ENCODE measurements at places on chromosomes 1 and 21.
A peak's percentile ranks its signal among the peaks of the same experiment; 100 is the strongest.

DNA sequence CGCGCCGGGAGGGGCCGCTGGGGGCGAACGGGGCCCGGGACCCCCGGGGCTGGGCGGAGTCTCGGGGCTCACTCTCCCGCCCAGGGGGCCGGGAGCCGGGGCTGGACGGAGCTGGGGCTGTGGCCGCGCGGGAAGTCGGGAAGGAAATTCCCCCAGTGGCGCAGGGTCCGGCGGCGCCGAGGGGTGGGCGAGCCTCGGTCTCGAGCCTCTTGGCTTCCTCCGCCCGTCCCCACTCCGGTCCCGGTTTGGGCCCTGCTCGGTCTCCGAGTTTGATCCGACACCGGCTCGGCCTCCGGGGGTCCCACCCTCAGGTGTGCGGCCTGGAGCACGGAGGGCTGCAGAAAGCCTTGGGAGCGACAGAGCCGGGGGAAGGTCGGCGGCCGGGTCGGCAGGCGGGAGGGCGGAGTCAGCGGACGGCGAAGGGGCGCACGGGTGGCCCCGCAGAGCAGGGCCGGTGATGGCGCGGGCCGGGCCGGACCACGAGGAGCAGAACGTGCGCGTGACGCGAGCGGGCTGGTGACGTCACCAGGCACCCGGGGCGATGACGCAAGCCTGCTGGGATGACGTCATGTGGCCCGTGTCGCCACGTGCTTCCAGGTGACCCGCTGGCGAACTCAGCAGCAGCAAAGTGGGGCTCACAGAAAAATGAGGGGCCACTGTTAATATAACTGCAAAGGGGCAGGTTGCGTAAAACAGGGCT lies 610 bp upstream of the HES4 start:
- DNase-seq: peak; percentile 53

DNA sequence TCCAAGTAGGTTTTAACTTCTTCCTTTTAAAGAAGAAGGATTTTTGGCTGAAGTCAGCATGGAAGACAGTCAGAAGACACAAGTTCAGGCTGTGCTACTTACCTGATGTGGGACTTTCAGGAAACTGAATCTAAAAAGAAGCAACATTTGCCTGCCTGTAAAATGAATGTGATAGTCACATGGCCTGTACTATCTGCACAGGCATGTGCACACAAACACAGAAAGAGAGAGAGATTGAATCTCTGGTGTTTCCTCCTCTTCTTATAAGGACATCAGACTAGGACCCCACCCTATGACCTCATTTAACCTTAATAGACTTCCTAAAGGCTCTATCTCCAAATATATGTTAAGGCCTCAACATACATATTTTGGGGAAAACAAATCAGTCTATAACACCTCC lies 542.9 kb downstream of the PLPP3 start:
- no peak for DNase-seq

GRCh38 chr1:224675590-224675989 lies 59.5 kb downstream of the CNIH3 start:
- no peak for DNase-seq

- no peak for DNase-seq
These were observed 209.9 kb upstream of the DEPDC1 start for GRCh38 chr1:68706639-68707317.

DNA sequence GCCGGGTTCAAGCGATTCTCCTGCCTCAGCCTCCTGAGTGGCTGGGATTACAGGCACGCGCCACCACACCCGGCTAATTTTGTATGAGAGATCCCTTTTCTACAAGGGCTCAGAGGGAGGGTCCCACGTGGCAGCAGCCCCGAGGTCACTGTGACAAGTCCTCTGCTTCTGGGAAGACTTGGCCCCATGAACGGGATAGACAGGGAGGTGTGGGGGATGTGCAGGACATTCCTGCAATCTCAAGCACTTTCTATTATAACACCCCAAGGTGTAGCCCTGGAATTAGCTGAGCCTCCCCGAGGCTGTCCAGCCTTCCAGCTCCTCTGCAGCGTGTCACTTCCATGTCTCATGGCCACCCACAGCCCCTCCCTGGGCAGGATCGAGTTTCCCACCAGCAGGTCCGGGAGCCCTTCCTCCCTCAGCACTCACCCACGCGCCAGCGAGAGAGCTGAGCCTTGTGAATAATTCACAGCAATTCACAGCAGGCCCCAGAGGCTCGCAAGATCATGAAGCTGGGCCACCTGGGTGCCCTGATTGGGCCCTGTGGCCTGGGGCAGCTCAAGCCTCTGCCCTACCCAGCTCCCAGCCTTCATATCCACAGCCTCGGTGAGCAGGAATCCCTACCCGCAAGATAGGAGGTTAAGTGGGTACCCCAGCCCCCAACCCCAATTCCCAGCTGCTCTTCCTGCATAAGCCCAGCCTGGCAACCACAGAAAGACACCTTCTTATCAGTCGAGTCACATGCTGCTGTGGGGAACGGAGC lies 22.8 kb upstream of the RNU1-4 start:
- DNase-seq: no peak

- no peak for DNase-seq
These were observed 314.8 kb upstream of the CXADR start for GRCh38 chr21:17197996-17198395.

GRCh38 chr1:40034869-40035268 lies 5.7 kb upstream of the CAP1 start:
- DNase-seq: no peak

DNA sequence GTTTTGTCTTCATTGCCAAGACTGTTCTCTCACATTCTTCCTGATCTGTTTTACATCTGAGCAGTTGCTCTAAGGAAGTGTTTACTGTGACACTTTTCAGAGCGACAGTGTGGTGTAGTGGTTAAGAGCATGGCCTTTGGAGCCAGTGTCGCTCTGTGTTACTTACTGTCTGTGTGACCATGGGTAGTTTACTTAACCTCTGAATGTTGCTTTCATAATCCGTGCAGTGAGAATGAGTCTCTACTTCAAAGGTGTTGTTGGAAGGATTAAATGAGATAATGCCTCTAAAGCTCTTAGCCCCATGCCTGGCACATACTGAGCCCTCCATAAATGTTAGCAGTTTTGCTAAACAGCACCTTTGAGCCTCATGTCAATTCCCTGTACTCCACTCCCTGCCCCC lies 35.9 kb upstream of the ZFP69B start:
- DNase-seq: no peak

- no peak for DNase-seq
These were observed 36.9 kb upstream of the RGS1 start for GRCh38 chr1:192538407-192539296.

DNA sequence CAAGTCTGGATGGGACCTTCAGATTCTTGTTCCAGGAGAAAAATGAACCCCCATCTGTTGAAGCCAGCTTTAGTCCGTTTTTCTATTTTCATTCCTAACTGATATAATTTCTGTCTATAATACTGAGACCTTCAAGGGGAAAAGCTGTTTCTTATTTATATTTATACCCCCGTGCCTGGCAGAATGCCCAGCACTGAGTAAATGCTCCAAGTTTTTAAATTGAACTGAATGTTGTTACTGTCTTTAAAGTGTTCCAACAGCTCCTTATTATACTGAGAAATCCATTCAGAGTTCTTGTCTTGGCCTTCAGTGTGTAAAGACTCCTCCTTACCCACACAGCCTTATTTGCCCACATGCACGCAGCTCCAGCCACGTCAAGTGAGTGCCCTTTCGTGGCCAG lies 178.6 kb upstream of the HMGB4 start:
- no peak for DNase-seq

DNA sequence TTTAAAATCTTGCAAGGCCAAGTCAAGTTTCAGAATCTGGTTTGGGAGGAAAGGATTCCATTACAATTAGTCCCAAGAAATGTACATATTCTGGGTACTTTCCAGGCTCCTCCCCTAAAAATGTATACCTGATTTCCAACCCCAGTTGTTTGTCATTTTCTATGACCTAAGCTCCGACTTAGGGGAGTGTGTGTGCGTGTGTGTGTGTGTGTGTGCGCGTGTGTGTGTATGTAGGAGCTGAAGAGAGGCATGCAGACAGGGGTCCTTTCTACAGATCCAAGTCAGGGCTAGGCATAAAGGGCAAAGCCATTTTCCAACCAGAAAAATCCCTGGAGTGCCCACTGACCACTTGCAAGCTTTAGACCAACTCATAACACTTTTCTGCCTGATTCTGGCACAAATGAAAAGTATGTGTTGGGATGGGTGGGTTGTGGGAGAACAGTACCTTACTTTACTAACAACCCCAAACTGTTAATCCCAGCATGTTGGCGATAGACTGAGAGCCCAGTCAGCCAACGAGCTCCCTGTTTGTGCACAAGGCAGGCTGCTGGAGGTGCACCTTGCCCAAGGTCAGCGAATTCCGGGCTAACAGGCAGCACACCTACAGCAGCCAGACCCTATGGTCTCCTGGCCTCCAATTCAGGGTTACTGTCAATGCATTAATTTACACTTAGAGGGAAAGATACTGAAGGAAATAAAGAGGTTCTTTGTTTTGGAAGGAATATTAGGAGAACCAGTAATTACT lies 1.7 kb downstream of the TRABD2B start:
- DNase-seq: no peak

GRCh38 chr1:167994560-167994959 lies 57.7 kb upstream of the MPC2 start:
- DNase-seq: no peak

GRCh38 chr21:43918385-43918947 lies 53.4 kb downstream of the AGPAT3 start:
- DNase-seq: no peak

GRCh38 chr1:181352695-181353094 lies 130.6 kb upstream of the CACNA1E start:
- no peak for DNase-seq

- DNase-seq: peak; percentile 27
These were observed 102.2 kb downstream of the CASZ1 start for GRCh38 chr1:10694274-10694632.

- peak; percentile 18 for DNase-seq
These were observed 17.3 kb downstream of the PI4KB start for GRCh38 chr1:151309811-151310323.

DNA sequence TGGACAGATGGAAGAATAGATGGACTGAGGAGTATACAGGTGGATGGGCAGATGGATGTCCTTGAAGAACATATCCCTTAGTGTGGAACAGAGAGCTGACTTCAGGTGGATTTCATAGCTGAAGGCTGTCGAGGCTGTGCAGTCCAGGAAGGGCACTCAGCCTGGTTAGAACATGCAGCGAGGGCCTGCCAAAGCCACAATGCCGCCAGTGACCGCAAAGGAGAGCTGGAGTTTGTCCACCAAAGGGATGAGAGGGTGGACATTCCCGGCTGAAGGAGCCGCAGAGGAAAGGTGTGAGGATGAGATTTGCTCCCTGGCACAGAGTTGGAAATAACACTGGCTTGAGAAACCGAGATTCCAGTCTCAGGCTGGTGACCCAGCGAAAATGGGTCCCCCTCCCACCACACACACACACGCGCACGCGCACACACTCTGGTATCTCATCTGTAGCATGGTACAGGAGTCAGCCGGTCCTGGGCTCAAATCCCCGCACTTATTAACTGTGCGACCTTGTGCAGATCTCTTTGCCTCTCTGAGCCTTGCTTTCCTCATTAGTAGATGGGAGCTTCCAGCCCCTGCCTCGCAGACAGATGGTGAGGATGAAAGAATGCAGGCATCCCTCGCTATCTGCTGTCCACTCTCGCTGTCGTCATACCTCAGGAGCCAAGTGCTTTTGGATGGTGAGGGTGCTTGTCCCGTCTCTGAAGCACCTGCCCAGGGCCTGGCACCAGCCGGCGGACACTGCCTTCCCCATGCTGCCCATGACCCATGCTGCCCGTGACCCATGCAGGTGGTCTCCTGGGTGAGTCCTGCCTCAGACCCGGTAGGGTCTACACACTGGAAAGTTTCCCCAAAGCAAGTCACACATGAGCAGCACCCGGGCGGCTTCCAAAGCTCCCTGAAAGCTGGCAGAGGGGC lies 26.8 kb upstream of the EFHD2 start:
- DNase-seq: no peak

GRCh38 chr1:77797991-77798390 lies 18.5 kb downstream of the MIGA1 start:
- DNase-seq: no peak

- no peak for DNase-seq
These were observed 492.0 kb upstream of the VAMP3 start for GRCh38 chr1:7278827-7279765.

- peak; percentile 37 for DNase-seq
These were observed 144.6 kb upstream of the TNR start for GRCh38 chr1:175887981-175888428.

DNA sequence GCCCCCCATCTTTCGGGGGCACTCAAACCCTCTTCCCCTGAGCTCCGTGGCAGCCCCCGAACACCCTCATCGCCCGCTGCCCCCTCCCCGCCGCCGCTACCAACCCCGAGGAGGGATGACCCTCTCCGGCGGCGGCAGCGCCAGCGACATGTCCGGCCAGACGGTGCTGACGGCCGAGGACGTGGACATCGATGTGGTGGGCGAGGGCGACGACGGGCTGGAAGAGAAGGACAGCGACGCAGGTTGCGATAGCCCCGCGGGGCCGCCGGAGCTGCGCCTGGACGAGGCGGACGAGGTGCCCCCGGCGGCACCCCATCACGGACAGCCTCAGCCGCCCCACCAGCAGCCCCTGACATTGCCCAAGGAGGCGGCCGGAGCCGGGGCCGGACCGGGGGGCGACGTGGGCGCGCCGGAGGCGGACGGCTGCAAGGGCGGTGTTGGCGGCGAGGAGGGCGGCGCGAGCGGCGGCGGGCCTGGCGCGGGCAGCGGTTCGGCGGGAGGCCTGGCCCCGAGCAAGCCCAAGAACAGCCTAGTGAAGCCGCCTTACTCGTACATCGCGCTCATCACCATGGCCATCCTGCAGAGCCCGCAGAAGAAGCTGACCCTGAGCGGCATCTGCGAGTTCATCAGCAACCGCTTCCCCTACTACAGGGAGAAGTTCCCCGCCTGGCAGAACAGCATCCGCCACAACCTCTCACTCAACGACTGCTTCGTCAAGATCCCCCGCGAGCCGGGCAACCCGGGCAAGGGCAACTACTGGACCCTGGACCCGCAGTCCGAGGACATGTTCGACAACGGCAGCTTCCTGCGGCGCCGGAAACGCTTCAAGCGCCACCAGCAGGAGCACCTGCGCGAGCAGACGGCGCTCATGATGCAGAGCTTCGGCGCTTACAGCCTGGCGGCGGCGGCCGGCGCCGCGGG lies 837 bp downstream of the FOXD3 start:
- DNase-seq: peak; percentile 62

- DNase-seq: no peak
These were observed 123.6 kb upstream of the JUN start for GRCh38 chr1:58907398-58907797.

DNA sequence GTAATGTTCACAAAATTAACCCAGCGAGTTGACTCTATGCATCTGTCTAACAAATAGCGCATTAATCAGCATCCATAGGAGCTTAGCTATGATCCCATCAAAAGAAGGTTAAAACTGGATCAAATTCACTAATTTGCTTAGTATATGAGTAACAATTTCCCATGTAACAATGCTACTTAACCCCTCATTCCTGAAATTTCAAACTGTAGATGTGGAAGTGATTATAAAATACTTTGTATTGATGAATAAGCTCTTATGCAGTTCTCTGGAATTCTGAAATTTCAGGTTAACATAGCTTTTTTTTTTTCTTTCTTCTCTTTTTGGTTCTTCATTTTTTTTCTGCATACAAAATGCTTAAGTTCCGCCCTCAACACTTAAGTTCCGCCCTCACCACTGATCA lies 1272.7 kb downstream of the KCNT2 start:
- no peak for DNase-seq
